ENCODE measurements at places on chromosomes 16 and 17.

GRCh38 chr17:53570731-53571130 is 252.0 kb upstream of the KIF2B start:
- DNase-seq, result no peak

DNA sequence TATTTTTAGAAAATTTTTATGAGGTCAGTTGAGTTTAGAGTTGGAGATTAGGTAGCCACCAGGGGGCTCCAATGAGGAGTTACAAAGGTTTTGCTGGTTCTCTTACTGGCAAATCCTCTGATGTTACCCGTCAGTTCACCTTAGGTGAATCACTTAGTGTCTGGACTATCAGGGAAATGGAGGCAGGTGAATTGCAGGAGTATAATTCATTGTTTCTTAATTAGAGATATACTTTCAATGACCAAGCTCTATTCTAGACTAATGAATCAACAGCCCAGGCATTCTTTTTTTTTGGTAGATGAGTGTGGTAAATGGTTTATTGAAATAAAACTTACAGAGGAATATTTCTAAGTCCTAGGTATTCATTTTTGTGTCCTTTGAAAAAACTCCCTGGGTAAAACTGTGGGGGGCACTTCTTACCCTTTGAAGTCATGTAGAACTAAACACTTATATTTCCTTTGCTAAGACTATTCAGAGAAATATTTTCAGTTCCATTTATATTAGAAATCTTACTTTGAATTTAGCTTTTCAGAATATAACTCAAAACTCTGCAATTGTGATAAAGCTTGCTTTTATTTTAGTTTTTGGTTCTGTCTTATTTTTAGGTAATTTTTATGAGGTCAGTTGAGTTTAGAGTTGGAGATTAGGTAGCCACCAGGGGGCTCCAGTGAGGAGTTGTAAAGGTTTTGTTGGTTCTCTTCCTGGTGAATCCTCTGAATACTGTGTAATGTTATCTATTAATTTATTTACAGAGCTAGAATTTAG is 17.7 kb downstream of the PSMD11 start:
- peak; percentile 52 for DNase-seq

GRCh38 chr17:19409509-19409908 is 1.5 kb upstream of the RNF112 start:
- DNase-seq, result no peak

DNA sequence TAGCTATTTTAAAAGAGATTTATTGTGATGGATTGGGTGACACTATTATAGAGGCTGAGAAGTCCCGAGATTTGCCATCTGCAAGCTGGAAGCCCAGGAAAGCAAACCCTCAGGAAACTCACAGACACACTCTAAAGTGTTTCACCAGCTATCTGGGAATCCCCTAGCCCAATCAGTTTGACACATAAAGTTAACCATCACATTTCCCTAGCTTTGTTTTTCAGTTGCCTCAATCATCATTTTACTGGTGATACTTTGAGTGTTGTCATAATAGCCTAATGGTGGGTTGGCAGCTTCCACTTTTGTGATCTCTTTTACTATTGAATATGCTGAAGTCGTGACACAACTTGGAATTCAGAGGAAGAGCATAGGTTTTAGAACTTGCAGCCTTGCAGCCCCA is 1.8 kb downstream of the SGF29 start:
- no peak for DNase-seq

Measured in MV-4-11 (cell line).